ENCODE measurements at places on chromosomes 4 and X.

DNA sequence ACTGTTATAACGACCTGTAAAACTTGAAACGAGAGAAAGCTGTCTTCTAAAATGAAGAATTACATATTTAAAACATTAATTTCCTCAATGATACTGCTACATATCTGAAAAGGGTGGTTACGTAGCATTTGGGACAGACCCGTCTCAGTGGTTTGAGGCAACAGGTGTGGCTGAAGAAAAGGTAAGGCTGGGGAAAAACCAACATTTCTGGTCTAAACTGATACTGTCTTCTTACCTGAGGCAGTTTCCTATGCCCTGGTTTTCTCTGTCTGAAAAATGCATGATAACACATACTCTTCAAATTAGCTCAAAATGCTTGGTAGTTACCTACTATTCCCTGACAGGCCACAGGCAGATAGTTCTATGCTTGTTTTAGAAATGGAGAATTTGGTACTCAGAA is 30.4 kb downstream of the PLS3 start:
- DNase-seq, result no peak

- DNase-seq, result no peak
These were observed 831.5 kb downstream of the STIM2 start for GRCh38 chr4:27692158-27692557.

GRCh38 chr4:11881947-11882346 is 453.3 kb upstream of the HS3ST1 start:
- DNase-seq, result no peak

DNA sequence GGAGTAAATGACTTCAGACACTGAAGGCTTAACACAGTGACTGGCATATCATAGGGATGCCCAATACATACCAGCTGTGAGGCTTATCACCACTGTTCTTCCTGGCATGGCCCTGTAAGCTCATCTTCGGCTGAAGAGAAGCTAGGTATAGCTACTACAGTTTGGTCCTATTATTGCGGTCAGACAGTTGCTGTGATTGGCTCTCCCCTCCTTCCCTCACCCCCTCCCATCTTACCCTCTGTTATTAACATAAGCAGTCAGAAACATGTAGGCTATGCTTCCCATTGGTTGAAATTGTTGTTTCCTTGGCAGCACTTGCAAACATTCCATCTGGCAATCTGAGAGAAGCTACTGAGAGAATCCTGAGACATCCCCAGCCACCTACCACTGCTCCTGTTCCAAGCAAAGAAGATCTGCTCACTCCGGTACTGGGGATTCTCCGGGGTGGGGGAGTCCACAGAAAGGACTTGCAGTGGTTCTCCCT is at the start of gene AKAP14:
Gene AKAP14, plus strand, starts transcription at position 51 of the 484 bp plus-strand sequence. CDS start 7,331 bp downstream, outside the sequence.
- no peak for DNase-seq

DNA sequence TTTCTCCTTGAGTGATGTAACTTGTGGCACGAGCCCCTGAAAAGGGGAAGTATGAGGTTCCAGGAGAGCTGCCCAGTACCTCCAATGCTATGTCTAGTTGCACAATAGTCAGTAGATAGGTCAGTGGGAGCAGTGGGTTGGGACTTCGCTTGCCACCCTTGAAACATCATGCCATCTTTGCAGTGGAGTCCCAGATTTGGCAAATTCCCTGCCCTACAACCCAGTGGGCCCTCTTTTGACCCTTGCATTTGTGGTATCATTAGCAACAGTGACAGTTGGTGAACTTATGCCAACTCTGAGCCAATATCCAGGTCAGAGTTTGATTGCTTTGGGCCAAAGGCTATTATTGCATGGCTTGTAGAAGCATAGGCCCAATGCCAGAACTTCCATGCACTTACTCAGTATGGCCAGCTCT is 12.3 kb downstream of the FHL1 start:
- DNase-seq, result no peak

GRCh38 chr4:137740141-137740540 is 207.8 kb upstream of the PCDH18 start:
- no peak for DNase-seq

DNA sequence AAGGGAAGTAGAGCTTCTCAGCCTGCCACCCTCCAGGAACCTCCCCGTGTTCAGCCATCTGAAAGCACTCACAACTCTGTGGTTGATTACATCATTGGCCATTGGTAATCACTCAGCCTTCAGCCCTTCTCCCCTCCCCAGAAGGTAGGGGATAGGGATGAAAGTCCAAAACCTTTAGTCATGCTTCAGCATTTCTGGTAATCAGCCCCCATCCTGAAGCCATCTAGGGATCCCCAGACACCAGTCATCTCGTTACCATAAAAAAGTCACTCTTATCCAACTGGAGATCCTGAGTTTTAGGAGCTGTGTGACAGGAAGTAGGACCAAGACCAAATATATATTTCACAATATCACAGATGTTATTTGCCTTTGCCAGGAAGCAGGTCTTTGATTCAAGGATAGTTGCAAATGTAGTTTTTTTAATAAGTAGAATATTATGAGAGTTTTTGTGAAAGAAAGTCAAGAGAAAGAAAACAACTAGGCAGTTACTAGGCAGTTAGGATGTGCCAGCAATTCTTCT is 364.6 kb upstream of the NOCT start:
- no peak for DNase-seq

GRCh38 chr4:158870626-158871334 is 102.0 kb downstream of the FNIP2 start:
- DNase-seq, result peak; percentile 89

All from NCI-H510A (cell line).